ENCODE measurements at places on chromosomes 5 and 9.

DNA sequence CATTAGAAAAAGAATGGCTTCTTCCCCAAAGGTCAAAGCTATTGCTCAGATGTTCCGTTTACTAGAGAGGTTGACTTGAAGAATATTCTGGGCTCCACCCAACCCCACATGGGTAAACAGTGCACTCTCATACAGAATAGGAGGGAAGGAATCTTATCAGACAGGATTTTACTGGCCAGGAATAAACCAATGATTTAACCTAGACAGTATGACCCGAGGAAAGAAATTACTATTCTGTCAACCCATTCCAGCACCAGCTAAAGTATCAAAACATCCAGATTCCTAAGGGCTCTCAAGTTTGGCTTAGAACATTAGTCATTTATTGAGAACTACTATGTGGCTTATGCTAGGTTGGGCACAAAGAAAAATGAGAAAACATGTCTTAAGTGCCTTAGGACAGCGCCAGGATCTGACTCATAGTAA is 493.6 kb upstream of the KLF4 start:
- DNase-seq = no peak

GRCh38 chr5:133034064-133034463 is 7.7 kb upstream of the ZCCHC10 start:
- no peak for DNase-seq

DNA sequence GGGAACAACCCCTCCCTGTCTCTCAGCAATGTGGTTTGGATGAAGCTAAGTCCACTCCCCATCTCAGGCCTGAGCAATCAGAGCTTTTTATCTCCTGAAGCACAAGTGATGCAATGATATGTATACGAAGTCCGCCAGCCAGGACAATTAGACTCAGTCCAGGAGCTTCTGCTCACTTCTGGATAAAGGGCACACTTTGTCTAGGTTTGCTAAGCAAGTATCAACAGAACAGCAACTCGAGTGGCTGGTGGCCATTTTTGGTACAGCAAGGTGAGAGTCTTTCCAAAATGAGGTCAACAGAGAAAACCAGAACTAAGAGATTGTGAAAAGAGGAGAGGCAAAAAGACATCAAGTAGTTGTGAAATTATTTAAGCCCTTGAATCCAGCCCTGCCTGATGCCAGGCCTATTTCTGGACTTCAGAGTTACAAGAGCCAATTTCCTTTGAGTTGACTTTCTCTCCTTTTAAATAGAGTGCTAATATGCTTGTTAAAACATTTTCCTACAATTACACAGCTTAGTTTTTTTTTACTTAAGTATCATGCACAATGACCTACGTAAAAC is 8.2 kb downstream of the NDUFA8 start:
- DNase-seq = no peak

DNA sequence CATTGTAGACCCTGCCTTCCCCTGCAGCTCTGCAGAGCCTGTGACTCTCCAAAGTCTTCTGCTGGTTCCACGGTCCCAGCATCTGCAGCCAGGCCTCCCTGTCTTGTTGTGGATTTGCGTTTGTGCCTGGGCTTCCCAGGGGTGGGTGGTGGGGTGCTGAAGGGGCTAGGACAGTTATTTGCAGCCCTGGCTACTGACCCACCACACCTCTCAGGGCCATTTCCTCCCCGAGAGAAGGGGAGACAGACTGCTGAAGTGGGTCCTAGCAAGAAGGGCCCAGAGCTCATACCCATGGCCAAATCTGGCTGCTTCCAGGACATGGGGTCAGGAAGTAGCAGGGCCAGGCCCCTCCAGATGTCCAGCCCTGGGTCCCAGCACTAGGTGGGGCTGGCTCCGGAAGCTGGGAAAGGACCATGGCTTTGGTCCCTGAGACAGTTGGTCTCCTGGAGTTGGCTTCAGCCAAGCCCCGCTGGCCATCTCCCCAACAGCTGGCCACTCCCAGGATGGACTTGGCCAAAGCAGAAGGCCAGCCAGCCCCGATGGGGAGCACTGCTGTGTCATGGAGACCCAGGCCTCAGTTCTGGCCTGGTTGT is 26.3 kb downstream of the GSN start:
- no peak for DNase-seq

DNA sequence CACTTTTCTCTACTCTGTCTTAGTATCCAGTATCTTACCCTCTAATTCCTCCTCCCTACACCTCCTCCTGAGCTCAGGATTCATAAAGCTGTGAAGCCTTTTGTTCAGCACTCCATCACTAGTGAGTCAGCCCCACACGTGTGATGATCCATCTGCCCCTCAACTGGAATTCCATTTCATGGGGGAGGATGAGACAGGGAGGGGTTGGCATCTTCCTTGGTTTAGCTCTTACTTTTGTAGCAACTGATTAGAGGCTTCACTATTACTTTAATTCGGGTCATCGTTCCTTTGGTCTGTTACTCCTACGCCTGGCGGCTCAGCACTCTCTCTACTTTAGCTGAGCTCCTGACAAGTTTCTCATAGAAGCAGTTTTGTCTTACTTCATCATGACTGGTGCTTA is 11.8 kb downstream of the BTNL8 start:
- no peak for DNase-seq

DNA sequence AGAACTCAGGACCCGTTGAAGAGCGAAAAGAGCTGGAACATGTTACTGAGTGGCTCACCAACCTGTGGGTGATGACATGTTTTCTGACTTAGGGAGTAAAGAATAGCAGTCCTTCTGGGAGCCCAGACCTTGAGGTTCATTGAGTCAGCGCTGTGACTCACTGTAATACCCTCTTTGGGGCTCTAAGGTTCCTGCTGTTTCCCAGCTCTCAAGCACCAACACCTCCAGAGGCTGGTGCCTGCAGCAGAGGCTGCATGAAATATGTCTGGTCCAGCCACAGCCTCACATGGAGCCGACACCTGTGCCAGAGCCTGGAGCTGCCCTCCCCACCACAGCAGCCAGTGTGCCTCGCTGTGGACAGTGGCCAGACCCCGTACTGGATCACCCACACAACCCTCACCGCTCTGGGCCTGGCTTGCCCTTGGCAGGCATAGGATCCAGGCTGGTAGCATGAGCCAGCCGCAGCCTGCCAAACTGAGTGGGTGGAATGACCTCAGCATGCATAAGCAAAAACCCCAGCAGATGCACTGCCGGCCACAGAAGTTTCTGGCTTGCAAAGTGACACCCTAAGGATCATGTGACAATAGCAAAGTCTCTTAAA is 143.5 kb upstream of the MRPS30 start:
- no peak for DNase-seq

GRCh38 chr9:78386773-78387172 is 89.8 kb downstream of the PSAT1 start:
- DNase-seq = no peak

DNA sequence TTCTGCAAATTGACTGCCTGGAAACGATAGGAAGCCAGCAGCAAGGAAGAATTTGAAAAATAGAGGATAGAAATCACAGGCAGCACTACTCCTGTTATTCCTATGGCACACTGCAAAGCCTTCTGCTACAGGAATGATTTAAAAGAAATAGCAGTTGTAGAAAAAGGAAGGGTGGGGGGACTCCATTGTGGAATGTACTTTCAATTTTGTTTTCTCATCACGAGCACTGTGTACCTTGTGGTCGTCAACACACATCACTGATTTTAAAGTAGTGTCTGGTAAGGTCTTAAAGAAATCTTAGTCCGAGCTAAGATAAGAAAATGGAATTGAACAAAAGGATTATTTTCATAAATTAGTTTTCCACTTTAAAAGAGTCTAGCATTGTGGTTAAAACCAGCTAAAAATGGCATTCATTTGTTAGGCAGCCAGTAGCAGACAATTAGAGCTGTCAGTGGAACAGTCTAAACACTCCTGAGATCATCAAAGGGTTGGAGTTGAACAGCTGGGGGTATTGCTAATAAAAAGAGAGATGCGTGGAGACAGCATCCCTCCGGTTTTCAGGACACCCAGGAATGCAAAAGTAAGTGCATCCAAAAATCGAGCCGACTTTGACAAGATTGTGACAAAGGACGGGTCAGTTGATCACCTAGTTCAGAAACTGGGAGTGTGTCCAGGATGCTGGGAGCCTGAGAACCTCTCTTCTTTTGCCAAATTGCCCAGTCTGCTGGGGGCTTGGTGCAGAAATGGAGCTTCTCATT is 97.8 kb upstream of the WWC1 start:
- DNase-seq = no peak

- no peak for DNase-seq
These were observed 99.6 kb downstream of the DOCK2 start for GRCh38 chr5:169736653-169737052.

GRCh38 chr5:127810017-127810416 is 106.8 kb downstream of the CCDC192 start:
- no peak for DNase-seq

GRCh38 chr9:17656889-17657288 is 78.0 kb downstream of the SH3GL2 start:
- no peak for DNase-seq

DNA sequence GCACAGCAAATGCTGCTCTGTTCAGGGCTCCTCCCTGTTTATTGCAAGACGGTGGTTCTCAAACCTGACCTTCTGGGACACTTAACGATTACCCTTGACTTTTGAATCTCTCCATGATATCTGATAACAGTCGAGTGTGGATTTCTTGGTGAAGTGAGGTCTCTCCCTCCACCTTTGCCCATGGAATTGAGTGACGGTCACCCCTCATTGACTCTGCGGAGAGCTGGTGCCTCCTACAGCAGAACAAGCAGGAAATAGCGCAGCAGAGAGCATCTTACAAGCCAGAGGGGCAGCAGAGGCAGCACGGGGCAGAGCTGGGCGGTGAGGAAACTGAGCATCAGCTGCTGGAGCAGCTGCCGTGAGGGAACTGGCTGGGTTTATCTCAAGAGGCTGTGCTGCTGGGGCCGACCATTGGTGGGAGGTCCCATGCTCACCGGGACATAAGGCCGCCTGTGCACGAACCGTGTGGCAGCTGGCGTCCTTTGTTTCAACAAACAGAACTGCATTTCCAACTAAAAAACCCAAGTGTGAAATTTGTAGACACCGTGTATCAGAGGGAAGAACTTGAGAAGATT is 189.8 kb downstream of the MTRR start:
- DNase-seq = no peak

GRCh38 chr9:120655005-120655622 is 59.2 kb downstream of the MEGF9 start:
- DNase-seq = no peak

- no peak for DNase-seq
These were observed 6.3 kb upstream of the ADAM19 start for GRCh38 chr5:157581901-157582300.

DNA sequence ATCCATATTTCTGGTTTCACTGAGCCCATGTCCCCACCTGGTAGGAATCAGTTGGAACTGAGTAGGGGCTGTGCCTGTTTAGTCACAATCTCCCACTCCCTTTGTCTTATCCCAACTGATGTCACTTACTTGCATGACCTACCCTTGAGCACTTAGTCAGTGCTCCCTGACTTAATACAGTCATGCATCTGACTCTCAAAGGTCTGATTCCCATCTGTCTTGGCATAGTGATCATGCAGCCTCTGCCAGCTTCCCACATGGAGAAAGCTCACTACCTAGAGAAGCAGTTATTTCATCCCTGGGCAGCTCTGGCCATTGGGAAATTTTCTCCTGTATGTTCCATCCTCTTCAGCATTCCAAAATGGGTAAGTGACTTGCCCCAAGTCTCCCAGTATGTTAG is 24.8 kb downstream of the ABLIM3 start:
- no peak for DNase-seq

All from iPS DF 19.7 (cell line).